ENCODE measurements at places on chromosomes 7 and 10. TPM values are rescaled to one million over a fixed set of nuclear protein-coding genes. Genes with fewer than 3 reads are reported as not detected.

TYW1B gene
- 3.2 TPM for total RNA-seq

MAGI2 gene
- total RNA-seq: 1.0 TPM

BAZ1B gene
- total RNA-seq: 47.0 TPM

CLCN1 gene
- total RNA-seq: 1.5 TPM

PCLO gene
- total RNA-seq: 0.05 TPM

IGFBP1 gene
- 3.6 TPM for total RNA-seq

ELN gene
- 6.4 TPM for total RNA-seq

HOXA10 gene
- 42.0 TPM for total RNA-seq

C1QL3 gene
- not detected for total RNA-seq

DNA sequence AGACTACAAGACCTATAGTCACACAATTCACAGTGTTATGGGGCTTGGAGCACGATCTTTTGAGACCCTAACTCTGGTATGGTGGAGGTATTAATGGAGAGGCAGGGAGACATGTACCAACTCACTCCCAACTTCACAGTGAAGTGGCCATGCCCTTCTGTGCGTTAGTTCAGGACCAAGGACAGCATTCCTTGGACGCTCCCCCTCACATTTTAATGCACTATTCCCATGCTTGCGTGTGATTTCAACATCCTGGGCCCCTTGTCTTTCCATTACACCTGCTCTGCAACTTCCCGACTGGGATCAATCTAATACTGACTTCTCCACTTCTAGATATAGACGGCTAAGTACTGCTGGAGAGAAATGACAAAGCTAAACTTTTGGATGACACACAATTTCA, 72.7 kb downstream of the PLCE1 start:
- no peaks in the 10 kb centered on the region for H3K27me3 ChIP-seq
- no peak overlapping the region for H3K27ac ChIP-seq
- H3K4me1 ChIP-seq: no peaks in the 10 kb centered on the region
- H3K4me3 ChIP-seq: no peak overlapping the region
- no peak for DNase-seq
- H3K36me3 ChIP-seq: no peaks in the 10 kb centered on the region

DNA sequence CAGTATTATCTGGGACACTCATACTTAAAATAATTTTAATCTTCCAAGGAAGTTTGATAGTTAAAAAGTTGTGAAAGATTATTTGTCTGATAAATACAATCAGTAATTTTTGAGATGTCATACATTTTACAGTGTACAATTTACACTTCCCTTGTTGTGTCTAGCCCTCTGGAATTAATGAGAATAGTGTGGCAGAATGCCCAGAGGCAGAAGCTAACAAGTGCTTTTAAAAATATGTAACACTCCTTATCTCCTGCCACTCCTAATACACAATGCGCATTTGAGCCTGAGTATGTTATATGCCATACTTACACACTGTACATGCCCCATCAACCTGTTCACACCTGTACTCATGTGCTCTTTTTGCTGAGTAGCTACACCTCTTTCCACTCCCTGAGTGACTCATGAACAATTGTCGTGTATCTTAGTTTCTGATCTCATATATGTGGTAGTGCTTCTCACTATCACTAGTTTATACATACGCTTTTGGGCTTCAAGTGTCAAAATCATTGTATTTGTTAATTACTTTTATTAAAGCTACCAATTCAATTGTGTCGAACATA, 106.9 kb upstream of the GNAI1 start:
- no peak for DNase-seq
- no peaks in the 10 kb centered on the region for H3K27me3 ChIP-seq
- no peaks in the 10 kb centered on the region for H3K4me1 ChIP-seq
- no peak overlapping the region for H3K27ac ChIP-seq

- no peak for DNase-seq
- no peaks in the 10 kb centered on the region for H3K36me3 ChIP-seq
- H3K4me1 ChIP-seq: no peaks in the 10 kb centered on the region
- no peak overlapping the region for H3K27ac ChIP-seq
Measured at GRCh38 chr7:106756884-106757283, 95.9 kb upstream of the CCDC71L start.

DNA sequence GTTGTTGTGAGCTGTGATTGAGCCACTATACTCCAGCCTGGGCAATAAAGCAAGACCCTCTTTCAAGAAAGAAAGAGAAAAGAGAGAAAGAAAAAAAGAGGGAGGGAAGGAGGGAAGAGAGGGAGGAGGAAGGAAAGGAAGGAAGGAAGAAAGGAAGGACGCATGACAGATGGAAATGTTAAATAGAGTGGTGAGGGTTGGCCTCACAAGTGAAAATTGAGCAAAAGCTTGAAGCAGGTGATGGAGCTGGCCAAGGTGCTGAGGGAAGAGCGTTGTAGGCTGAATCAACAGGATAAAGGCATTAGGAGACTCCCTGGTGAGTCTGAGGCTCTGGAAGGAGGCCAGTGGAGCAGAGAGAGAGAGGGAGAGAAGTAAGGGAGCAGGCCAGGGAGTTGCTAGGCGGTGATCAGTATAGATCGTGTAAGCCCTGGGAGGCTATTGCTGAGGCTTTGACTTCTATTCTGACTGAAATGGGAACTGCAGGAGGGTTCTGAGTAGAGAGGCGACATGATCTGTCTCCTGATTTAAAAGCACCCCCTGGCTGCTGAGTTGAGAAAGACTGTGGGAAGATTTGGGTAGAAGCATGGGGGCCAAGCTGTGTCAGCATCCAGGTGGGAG, 26.5 kb upstream of the TMEM248 start:
- no peak for DNase-seq
- no peaks in the 10 kb centered on the region for H3K27me3 ChIP-seq
- H3K27ac ChIP-seq: no peak overlapping the region
- no peak overlapping the region for H3K4me3 ChIP-seq

DNA sequence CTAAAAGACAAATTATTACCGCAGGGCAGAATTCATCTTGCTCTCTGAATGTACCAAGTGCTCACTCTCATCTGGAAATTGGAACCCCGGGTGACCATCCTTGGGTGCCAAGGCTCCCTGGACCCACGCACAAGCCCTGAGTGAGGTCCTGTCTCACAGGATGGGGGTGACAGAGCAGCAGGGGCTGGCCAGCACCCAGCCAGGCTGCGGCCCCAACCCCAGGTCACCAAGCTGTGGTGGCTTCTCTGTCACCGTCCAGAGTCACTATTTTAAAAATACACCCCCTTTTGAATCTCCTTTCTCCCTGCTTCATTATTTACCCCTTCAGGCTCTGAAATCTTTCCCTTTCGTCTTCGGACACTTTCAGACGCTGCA, 148.6 kb downstream of the PRKAG2 start:
- H3K36me3 ChIP-seq: no peaks in the 10 kb centered on the region
- peak overlapping the region; percentile 41 for H3K27ac ChIP-seq
- H3K4me1 ChIP-seq: peaks cover 4% of the 10 kb centered on the region

DNA sequence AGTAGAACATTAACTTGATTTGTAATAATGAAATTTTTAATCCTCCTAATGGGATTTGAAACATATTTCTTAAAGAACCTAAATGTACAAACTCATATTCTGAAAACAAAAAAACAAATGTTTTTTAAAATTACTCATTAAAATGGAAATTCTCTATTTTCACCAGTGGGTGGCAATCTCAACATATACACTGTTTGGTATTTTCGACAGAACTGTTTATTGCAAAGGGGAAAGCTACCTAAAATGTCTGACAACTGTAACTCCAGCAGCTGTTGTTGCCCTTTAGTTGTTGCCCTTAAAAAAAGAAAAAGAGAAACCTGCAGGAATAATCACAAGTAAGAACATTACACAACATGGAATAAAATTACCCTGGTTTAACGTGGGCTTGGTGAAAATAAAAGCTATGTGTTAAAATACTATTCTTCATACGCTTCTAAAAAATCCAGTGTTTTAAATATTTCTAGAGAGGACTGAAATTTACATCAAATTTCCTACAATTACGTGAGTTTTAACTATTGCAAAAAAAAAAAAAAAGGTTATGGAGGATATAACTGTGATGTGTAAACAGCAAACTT, 54.5 kb downstream of the COL1A2 start:
- peaks cover 9% of the 10 kb centered on the region for H3K4me1 ChIP-seq
- H3K27ac ChIP-seq: no peak overlapping the region
- no peaks in the 10 kb centered on the region for H3K27me3 ChIP-seq

DNA sequence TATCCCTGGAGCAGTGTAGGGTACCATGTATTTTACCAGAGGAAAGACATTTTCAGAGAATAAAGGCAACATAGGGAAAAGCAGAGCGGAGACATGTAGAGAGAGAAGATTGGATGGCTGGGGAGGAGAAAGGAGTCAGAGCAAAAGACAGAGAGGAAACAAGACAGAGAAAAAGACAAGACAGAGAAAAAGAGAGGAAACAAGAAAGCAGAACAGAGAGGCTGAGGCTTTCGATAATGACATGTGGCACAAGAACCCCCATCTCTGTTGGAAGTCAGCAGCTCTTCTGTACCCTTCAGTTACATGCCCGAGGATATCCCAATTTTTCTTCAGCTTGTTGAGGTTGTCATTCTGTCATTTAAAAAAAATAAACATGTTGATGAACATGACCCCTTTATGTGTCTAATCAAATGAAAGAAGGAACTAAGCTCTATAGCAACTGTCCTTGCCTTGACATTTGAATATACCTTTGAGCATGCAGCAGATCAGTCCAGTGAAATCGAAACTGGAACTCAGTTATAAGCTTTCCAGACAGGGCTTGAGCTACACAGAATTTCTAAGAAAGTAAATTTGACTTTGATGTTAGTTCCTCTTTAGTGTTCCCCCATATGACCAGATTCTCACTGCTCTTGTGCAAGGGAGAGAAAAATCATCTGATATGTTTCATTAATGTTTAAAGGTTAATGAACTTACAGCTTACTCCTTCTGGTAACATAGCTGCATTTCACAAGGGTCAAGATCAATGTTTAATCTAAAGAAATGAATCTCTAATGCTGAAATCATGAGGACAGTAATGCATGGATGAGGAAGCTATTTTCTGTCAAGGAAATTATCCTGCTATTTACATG, 75.1 kb upstream of the SP4 start:
- no peak overlapping the region for H3K27ac ChIP-seq
- H3K4me3 ChIP-seq: no peak overlapping the region
- DNase-seq: no peak
- no peaks in the 10 kb centered on the region for H3K4me1 ChIP-seq
- no peaks in the 10 kb centered on the region for H3K36me3 ChIP-seq
- no peaks in the 10 kb centered on the region for H3K27me3 ChIP-seq

DNA sequence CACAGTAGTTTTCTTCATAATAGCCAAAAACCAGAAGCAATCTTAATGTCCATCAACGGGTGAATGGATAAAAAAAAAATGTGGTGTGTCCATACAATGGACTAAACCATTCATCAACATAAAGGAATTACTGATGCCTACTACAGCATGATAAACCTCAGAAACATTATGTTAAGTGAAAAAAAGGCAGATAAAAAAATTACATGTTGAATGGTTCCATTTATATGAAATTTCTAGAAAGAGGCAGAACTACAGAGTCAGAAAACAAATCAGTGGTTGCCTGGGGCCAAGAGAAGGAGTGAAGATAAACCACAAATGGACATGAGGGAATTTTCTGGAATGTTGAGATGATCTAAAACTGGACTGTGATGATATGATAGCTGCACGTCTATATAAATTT, 74.5 kb upstream of the CAPZA2 start:
- H3K4me3 ChIP-seq: no peak overlapping the region
- DNase-seq: no peak
- no peaks in the 10 kb centered on the region for H3K27me3 ChIP-seq
- H3K27ac ChIP-seq: peak overlapping the region; percentile 64

DNA sequence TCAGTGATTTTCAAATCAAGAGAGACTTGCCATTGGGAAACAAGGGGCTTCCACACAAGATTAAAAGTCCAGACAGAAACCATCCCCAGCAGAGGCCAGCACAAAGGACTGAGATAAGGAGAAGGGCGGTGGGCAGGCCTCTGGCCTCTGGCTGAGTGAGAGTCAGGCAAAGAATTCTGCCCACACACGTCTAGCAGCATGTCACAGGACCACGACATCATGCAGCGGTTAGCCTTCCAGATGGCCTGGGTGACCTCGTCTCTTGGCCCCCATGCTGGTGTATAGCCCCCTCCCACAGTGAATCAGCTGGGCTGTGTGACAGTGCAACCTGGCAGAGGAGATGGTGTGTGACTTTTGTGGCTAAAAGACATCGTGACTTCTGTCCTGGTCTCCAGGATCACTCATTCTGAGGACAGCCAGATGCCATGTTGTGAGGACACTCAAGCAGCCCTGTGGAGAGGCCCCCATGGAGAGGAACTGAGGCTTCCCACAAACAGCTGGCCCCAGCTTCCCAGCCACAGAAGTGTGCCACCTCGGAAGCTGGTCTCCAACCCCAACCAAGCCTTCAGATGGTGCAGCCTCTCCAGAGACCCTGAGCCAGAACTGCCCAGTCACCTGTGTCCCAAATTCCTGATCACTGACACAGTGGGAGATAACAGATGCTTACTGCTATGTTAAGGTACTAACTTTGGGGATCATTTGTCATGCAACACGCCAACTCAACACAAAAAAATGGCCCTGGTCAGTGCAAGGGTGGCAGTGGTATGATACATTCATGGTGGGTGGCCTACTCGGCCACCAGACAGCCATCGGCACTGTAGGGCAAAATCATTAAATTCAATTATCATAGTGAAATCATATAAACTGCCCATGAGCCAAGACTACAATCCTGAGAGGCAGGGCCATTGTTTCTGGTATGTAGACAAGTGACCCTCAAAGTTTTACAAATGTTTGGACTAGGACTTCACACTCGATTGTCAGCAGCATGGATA, 73.2 kb downstream of the TNS3 start:
- no peak for DNase-seq
- H3K4me3 ChIP-seq: no peak overlapping the region
- no peak overlapping the region for H3K27ac ChIP-seq
- no peaks in the 10 kb centered on the region for H3K27me3 ChIP-seq
- peaks cover 34% of the 10 kb centered on the region for H3K4me1 ChIP-seq

- H3K27me3 ChIP-seq: no peaks in the 10 kb centered on the region
- H3K4me3 ChIP-seq: peak overlapping the region; percentile 84
- peak overlapping the region; percentile 98 for H3K27ac ChIP-seq
- H3K36me3 ChIP-seq: no peaks in the 10 kb centered on the region
Measured at GRCh38 chr10:5813091-5813340, 218 bp downstream of the GDI2 start.

GRCh38 chr10:49312246-49312869, 13.4 kb downstream of the C10orf71 start:
- H3K36me3 ChIP-seq: peaks cover 25% of the 10 kb centered on the region
- H3K4me3 ChIP-seq: no peak overlapping the region
- H3K4me1 ChIP-seq: peaks cover 33% of the 10 kb centered on the region
- DNase-seq: no peak

- peaks cover 92% of the 10 kb centered on the region for H3K4me1 ChIP-seq
- no peaks in the 10 kb centered on the region for H3K36me3 ChIP-seq
- H3K4me3 ChIP-seq: no peak overlapping the region
- DNase-seq: peak; percentile 72
Measured at GRCh38 chr7:139734395-139734794, 43.4 kb downstream of the HIPK2 start.

- H3K4me3 ChIP-seq: no peak overlapping the region
- DNase-seq: no peak
- H3K36me3 ChIP-seq: no peaks in the 10 kb centered on the region
- H3K27ac ChIP-seq: no peak overlapping the region
- no peaks in the 10 kb centered on the region for H3K4me1 ChIP-seq
Measured at GRCh38 chr10:127153181-127153580, 43.2 kb downstream of the INSYN2A start.

GRCh38 chr7:70894799-70895198, 237.1 kb upstream of the GALNT17 start:
- no peaks in the 10 kb centered on the region for H3K36me3 ChIP-seq
- H3K4me3 ChIP-seq: no peak overlapping the region
- no peaks in the 10 kb centered on the region for H3K27me3 ChIP-seq
- no peak overlapping the region for H3K27ac ChIP-seq
- H3K4me1 ChIP-seq: no peaks in the 10 kb centered on the region
